ENCODE measurements at places on chromosomes 13 and 19.

- DNase-seq, result no peak
Observed at GRCh38 chr13:78286748-78287147, 316.6 kb downstream of the POU4F1 start.

DNA sequence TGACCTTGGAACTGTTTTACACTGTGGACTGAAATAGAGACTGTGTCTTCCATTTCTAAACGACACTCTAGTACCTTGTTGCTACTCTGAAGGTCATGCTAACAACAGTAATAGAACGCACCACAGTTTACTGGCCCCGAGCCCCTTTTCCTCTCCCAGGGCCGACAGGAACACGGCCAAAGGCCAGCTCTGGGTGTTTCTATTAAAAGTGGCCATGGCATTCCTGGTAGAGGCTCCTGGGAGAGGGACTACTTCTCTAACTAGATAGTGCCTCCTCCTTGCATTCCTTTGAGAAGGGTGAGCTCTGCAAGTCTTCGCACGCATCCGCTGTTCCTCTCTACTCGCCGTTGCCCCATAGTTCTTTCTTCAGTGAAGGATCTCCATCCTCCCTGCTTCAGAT lies 18.7 kb upstream of the SIAH3 start:
- DNase-seq, result no peak

DNA sequence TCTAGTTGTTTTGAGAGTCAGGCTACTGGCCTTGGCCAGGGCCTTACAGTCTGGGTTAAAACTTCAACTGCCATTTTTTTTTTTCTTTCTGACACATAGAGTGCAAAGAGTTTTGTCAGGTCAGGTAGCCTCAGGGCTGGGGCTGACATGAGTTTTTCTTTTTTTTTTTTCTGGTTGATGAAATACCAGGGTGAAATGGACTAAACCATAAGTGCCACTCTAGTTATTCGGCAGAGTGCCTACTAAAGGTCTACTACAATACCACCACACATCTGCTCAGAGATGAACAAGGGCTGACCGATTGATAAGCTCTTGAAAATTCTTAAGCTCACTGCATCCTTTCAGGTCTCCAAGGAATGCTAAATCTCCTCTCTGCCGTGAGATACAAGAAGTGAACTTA lies 4.4 kb upstream of the ZNF320 start:
- no peak for DNase-seq

DNA sequence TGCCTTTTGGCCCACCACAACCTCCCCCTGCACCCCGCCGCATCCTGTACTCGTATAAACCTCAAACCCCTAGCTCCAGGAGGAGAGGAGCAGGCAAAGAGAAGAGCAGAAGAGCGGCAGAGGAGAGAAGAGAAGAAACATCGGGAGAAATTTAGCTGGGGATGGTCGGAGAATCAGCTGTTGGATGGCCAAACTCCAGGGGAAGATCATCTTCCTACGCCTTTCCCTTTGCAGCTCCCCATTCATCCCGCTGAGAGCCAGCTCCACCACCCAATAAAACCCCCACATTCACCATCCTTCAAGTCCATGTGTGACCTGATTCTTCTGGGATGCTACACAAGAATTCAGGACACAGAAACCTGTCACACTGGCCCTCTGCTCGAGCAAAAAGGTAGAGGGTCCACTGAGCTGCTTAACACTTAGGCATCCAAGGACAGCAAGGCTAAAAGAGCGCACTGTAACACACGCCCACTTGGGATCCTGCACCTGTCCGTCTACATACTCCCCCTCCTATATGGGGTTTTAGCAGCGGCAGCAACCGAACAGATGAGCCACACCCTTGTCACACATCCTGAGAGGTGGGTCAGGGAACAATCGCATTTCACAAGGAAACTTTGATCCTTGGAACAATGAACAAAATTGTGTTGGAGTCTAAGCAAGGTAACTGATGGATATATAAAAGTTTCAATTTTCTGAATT lies 51.6 kb upstream of the MIR17HG start:
- DNase-seq, result no peak

DNA sequence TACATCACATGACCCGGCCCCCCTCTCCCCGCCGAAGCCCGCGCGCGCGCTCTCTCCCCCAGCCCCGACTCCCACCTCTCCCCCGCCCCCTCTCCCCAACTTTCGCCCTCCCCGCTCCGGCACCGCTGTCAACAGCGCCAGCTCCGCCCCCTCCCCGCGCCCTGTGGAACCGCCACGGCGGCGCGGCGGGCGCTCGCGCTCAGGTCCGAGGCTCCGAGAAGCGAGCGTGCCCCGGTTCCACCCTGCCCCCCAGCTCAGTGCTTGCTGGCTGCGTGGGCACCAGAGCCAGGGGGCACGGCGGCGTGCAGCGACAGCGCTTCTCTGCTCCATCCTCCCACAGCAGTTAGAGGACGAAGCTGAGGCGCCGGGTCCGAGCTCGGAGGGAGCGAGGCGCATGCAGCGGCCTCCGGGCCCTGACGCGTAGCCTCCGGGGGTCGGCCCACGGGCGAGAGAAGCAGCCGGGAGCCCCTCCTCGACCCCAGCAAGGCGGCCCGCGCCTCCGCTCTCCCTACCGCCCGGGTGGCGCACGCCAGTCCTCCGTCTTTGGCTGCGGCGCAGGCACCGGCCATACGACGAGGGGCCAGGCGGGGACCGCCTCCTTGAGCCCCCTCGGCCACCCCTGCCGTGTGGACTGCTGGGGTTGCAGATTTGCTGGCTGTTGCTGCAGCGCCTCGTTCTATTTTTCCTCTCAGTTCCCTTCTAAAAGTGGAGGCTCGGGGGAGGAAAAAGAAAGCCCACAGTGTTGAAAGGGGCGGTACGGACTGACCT lies 109.5 kb downstream of the KCNRG start:
- peak; percentile 95 for DNase-seq

DNA sequence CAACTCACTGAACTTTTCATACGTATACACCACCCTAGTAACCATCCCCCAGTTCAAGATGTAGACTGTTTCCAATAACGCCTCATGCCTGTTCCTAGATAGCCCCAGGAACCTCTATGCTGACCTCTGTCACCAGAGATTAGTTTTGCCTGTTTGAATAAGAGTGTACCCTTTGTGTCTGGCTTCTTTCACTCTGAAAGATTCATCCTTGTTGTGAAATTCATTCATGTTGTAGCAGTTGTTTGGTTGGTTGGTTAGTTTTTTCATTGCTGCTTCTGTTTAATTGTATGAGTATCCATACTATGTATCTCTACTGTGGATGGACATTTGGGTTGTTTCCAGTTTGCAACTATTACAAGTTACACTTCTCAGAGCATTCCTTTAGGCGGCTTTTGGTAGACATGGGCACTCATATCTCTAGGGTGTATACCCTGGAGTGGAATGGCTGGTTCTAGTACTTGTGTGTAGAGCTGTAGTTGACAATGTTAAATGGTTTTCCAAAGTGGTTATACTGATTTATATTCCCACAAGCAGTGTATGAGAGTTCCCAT lies 1.6 kb downstream of the RNASEH2B start:
- no peak for DNase-seq

Data from astrocyte (in vitro differentiated cells and primary cell).